Omental fat pad (tissue), 4 donors: ENCODE measurements at places on chromosomes 1 and 21. TPM values are rescaled to one million over a fixed set of nuclear protein-coding genes. Genes with fewer than 3 reads are reported as not detected.
A peak's percentile ranks its signal among the peaks of the same experiment; 100 is the strongest.

DNA sequence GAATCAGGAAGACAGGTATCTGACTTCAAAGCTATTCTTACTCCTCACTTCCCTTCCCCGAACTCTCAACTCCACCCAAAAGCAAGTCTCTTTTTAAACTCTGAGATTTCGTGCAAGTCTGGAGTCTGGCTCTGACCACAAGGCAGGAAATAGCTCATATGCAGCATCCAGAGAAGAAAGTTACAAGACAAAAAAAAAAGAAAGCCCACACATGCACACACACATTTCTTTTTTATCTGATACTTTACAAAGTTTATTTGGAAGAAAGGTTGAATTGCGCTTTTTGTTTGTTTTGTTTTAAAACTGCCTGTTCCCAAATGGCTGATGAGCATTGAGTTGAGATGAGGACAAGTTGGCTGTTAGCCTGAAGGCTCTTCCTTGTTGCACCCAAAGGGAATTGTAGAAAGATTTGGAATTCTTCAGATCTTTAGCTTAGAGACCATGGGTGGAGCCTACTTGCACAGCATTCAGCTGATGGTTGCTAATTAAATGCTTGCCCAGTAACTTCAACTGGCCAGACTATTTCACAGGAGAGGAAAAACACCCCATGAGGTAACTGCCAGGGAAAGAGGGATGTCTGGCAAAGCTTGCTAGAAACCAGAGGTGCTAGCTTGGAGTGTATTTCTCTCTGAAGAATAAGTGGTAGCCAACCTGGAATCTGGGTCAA, 490.3 kb downstream of the TTLL7 start:
- no peak for DNase-seq

The TAS1R2 gene
- total RNA-seq: not detected

DNA sequence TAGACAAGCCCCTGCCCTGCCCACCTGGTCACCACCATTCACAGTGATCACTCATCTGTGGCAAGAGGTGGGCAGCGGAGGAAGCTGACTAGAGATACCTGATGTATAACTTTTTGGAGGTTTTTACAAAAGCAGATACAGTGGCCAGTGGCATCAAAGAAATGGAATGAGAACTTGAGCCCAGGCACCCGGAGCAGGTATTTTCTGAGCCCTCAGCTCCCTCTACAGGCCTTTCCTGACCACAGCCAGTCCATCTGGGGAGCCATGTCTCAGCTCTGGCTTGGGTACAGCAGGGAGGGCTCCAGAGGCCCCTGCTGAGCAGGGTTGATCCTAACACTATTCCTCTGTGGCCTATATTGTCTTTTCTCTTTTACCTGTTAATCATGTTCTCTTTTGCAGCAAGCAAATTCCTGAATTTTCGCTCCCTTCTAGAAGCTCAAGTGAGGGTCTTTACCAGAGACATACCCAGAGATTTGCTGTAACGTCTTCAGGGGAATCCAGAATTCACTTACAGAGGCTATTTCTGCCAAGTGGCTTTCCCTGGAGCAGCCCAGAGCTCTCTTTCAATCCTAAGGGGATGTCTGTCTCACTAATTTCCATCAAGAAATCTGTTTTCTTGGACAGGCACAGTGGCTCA, 27.3 kb downstream of the GPR157 start:
- DNase-seq: no peak

DNA sequence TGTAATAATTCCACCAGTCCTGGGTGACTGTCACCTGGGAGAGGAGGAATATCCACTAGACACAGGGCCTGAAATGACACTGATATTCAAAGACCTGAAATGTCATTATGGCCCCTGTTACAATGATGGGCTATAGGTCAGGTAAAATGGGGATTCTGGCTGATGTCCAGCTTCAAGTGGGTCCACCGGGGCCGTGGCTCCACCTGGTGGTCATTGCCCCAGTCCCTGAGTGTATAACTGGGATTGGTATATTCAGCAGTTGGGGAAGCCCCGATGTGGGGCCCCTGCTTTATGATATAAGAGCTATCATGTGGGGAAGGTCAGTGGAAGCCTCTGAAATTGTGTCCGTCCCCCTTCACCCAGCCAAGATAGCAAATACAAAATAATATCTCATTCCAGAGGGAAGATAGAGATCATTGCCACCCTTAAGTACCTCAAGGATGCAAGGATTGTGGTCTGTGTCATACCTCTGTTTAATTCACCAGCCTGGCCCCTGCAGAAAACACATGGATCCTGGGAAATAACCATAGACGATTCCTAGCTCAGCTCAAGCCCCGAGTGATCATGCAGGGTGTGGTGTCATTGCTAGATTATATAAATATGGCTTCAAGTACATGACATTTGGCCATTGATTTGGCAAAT, 19.4 kb downstream of the PLEKHO1 start:
- DNase-seq: peak; percentile 65

- no peak for DNase-seq
These were observed 45.0 kb upstream of the DNAJC6 start for GRCh38 chr1:65264197-65264929.

The RHBDL2 gene
- 0.74 TPM for total RNA-seq

GRCh38 chr1:45583264-45583665, 576 bp upstream of the NASP start:
- peak; percentile 72 for DNase-seq

GRCh38 chr21:30994932-30995331, 43.3 kb downstream of the KRTAP19-8 start:
- no peak for DNase-seq

DNA sequence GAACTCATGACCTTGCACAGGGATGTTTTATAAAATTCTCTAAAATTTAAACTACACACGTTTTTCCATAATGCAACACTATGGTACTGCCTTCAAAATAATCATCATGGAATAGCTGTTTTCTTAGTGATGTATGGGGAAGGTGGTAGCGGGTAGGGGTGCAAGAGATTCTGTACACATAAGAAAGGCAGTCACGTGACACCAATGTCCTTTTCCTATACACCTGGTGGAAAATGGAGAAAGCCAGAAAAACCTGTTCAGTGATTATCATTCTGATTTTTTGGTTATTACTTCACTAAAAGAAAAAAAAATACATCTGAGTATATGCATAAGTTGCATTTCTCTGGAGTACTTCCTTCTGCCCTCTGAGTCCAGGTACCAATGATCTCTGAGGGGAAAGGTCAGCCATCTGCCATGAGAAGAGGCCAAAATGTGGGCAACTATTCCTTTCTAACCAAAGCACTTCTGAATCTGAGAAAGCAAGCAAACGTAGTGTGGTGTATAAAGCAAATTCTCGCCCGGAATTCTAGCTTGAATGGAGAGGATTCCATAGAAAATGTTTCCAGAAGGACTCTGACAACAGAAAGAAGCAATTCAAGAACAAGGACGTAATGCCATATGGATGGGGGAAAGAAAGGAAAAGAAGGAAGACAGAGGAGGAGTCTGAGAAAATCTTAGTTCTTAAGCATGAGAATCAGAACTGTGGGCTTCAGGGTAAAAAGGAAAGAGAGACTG, 137.3 kb downstream of the RERE start:
- DNase-seq: no peak

The ATPAF1 gene
- total RNA-seq: 83.6 TPM

- DNase-seq: no peak
These were observed 57.1 kb upstream of the ID3 start for GRCh38 chr1:23616292-23616824.

DNA sequence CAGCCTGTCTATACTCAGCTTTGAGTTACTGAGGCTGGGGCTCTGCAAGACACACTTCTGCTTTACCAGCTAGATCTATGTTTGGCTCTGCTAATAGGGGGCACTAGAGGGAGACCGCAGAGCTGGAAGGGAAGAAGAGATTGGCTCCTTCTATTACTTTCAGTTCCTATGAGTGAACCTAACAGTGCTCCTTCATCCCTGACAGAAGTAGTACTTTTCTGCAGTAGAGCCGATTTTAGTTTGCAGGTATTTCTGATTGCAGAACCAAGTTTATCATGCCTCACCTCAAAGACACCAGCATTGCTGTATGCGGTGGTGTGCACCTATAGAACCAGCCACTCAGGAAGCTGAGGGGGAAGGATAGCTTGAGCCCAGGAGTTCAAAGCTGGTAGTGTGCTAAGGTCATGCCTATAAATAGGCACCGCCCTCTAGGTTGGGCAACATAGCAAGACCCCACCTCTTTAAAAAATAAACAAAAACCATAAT, 5.7 kb upstream of the ZDHHC18 start:
- no peak for DNase-seq

GRCh38 chr1:155260276-155260675, 1.9 kb downstream of the SCAMP3 start:
- no peak for DNase-seq

- DNase-seq: no peak
These were observed 38.1 kb downstream of the HHAT start for GRCh38 chr1:210366767-210367166.

The PTGFR gene
- total RNA-seq: 0.48 TPM

GRCh38 chr1:228216371-228217320, 8.8 kb downstream of the OBSCN start:
- no peak for DNase-seq

GRCh38 chr1:247411621-247412327, 4.2 kb upstream of the NLRP3 start:
- no peak for DNase-seq

DNA sequence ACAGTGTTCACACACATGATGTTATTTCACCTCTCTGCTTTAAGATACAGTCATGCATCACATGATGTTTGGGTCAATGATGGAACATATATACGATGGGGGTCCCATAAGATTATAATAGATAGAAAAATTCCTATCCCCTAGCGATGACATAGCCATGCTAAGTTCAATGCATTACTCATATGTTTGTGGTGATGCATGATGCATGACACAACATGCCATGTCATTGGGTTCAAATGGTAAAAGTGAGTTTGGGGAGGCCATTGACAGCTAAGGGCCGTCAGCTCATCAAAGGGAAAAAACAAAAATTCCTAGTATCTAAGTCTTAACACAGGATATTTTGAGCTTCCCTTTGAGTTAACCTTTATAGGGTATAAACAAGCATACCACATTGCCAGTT, 73.6 kb downstream of the ATP1A1 start:
- no peak for DNase-seq

The AADACL4 gene
- total RNA-seq: 0.28 TPM

The EVA1C gene
- 74.1 TPM for total RNA-seq

DNA sequence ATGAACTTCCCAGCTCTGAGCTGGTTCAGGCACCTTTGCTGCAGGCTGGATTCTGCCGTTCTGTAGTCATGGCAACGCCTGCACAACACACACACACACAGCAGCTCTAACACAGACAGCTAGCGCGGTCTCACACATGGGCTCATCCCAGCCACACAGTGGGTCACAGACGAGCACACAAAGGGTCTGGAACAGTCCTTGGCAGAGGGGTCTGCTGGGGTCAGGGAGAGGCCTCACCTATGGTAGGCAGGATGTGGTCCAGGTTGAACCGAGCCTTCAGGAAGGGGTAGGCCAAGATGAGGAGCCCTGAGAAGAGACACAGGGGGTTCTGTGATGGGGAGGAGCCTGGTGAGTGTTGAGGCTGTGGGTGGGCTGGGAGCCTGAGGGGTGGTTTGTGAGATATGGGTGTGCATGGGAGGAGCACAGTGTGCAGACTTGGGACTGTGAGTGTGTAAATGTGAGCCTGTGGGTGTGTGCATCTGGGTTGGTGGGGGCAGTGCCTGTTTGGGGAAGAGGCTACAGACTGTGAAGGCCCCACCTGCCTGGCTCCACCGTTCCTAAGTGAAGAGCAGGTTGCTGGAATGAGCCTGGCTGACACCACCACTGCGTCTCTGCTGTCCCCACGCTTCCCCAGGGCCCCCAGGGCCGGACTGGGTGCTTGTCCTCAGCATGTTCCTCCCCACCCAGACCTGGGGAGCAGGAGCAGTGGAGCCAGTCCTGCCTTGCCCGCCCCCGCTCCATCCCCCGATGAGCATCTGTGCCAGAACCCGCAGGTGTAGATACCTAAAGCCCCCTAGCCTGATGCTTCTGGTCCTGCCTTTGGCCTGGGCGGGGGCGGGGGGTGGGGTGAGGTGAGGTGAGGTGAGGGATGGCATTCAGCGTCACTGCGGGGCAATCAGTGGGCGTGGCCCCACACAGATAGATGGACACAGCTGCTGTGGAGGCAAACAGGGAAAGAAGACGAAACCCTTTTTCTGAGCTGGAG, 1.5 kb downstream of the KNCN start:
- DNase-seq: no peak

DNA sequence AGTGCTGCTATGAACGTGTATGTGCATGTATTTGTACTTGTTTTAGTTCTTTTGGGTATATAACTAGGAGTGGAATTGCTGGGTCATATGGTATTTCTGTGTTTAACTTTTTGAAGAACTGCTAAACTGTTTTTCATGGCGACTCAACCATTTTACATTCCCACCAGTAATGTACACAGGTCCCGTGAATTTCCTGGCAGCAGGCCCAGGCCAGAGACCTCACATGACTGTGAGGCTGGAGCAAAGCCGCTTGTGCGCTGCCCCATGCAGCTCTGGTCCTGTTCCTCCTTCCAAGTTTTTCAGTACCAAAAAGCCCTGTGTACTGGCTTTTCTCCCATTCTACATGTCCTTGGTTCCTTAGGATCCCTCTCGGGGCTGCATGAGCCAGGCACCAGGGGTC, 29.6 kb downstream of the ACOT11 start:
- DNase-seq: no peak

DNA sequence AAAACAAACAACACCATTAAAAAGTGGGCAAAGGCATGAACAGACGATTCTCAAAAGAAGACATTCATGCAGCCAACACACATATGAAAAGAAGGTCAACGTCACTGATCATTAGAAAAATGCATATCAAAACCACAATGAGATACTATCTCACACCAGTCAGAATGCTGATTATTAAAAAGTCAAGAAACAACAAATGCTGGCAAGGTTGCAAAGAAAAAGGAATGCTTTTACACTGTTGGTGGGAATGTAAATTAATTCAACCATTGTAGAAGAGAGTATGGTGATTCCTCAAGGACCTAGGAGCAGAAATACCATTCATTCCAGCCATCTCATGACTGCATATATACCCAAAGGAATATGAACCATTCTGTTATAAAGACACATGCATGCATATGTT, 419.6 kb downstream of the NEGR1 start:
- no peak for DNase-seq

The MIXL1 gene
- not detected for total RNA-seq

- no peak for DNase-seq
These were observed 159.5 kb downstream of the SLC45A1 start for GRCh38 chr1:8477166-8477982.

- no peak for DNase-seq
These were observed 74.4 kb upstream of the ZNF648 start for GRCh38 chr1:182135946-182136345.

DNA sequence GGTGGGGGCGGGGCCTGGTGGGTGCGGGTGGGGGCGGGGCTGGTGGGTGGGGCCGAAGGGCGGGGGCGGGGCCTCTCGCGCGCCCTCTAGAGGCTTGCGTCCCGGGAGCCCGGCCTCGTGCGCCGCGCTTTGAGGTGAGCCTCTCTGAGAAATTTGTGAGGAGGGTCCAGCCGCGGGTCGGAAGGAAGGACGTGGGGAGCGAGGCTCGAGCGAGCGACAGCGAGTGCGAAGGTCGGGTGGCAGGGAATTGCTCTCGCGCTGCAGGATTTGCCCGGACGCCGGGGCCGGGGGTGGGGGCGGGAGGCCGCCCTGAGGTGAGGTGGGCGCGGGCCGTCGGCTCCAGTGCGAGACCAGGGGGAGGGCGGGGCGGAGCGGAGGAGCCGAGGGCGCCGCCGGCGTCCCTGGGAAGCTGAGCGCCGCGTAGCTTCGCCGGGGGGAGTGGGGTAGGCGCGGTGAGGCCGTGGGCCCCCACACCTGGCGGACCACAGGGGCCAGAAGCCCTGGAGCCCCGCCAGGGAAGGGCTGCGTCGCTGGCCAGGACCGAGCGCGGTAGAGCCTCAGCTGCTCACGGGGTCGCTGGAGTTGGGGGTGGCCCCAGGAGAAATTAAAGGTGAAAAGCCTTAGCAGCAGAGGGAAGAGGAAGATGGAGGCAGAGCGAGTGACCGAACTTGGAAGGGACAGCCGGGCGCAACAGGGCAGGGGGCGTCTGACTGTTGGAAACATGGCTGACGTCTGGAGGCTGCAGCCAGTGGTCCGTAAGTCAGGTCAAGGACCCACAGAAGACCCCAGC, 754 bp upstream of the LSS start:
- no peak for DNase-seq
